ENCODE measurements at places on chromosomes 2 and 18. TPM values are rescaled to one million over a fixed set of nuclear protein-coding genes. Genes with fewer than 3 reads are reported as not detected.
A peak's percentile ranks its signal among the peaks of the same experiment; 100 is the strongest.

GRCh38 chr2:48278590-48278989, 251.4 kb upstream of the STON1 start:
- H3K4me1 ChIP-seq, result no peaks in the 10 kb centered on the region
- no peaks in the 10 kb centered on the region for H3K27me3 ChIP-seq
- no peak for DNase-seq
- no peak overlapping the region for H3K4me3 ChIP-seq

IL36RN gene
- total RNA-seq, result not detected

GRHL1 gene
- total RNA-seq, result 0.89 TPM

GRCh38 chr18:45650321-45650720, 35.0 kb downstream of the SLC14A2 start:
- no peaks in the 10 kb centered on the region for H3K36me3 ChIP-seq
- H3K4me3 ChIP-seq, result no peak overlapping the region
- H3K4me1 ChIP-seq, result no peaks in the 10 kb centered on the region
- DNase-seq, result no peak
- H3K27me3 ChIP-seq, result no peaks in the 10 kb centered on the region

- H3K4me3 ChIP-seq, result peak overlapping the region; percentile 49
- H3K4me1 ChIP-seq, result peaks cover 27% of the 10 kb centered on the region
- peak overlapping the region; percentile 90 for H3K27ac ChIP-seq
Measured at GRCh38 chr18:22559414-22560274, 141.9 kb upstream of the CTAGE1 start.

TNFAIP6 gene
- 9.9 TPM for total RNA-seq

- no peaks in the 10 kb centered on the region for H3K27me3 ChIP-seq
- no peak overlapping the region for H3K27ac ChIP-seq
Measured at GRCh38 chr2:109475531-109476210, 138.1 kb downstream of the SEPTIN10 start.

DNA sequence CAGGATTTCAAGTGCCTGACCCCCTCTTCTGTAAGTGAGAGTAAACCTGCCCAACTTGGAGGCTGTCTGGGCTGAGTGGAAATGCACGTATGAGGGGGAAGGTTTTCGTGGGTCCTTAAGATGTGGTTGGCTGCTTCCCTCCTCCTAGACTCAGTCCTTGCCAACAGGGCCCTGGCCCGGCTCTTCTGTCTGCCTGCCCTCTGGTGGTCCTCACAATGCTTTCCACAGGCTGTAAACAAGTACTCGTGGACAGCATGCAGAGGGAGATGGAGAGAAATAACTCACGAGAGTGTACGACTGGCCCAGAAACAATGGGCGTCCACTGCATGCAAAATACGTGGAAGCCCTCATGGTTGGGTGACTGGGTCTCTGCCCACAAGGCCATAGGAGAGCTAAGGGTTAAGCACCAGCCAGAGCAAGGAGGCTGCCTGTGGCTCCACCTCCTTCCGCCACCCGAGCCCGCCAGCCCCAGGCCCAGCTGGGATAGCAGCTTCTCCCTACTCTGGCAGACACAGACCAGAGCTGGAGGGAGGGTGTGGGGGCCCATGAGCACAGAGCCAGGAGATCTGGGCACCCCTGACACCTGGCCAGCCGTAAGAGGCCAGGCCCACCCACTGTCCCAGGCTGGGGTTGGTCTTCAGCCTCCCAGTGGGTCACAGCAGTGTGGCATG, 17.0 kb upstream of the ARHGEF4 start:
- no peaks in the 10 kb centered on the region for H3K27me3 ChIP-seq
- H3K27ac ChIP-seq, result no peak overlapping the region
- H3K36me3 ChIP-seq, result no peaks in the 10 kb centered on the region
- peak overlapping the region; percentile 7 for H3K4me3 ChIP-seq
- peaks cover 11% of the 10 kb centered on the region for H3K4me1 ChIP-seq
- no peak for DNase-seq

PRKAG3 gene
- not detected for total RNA-seq

GRCh38 chr2:20626698-20627513, 24.0 kb downstream of the HS1BP3 start:
- H3K36me3 ChIP-seq, result peaks cover 55% of the 10 kb centered on the region
- H3K4me1 ChIP-seq, result peaks cover 46% of the 10 kb centered on the region
- no peak overlapping the region for H3K4me3 ChIP-seq
- H3K27me3 ChIP-seq, result no peaks in the 10 kb centered on the region
- DNase-seq, result no peak

DNA sequence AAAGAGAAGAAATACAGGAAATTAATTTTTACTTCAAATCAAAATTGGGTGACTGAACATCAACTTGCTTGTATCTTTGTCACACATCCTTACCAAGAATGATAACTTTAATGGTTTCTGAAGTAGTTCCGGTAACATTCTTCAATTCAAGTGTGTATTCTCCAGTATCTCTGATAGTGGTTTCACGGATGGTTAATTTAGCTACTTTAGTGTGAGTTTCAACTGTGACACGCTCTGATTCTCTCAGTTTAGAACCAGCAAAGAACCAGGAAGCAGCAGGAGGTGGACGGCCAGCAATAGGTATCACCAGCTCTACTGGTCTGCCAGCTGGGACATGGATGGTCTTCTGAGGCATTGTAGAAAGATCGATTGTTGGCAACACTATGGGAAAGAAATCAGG, 62.3 kb downstream of the PLEKHA3 start:
- no peak overlapping the region for H3K4me3 ChIP-seq
- H3K36me3 ChIP-seq, result peaks cover 92% of the 10 kb centered on the region
- H3K4me1 ChIP-seq, result no peaks in the 10 kb centered on the region
- DNase-seq, result no peak

MAP4K4 gene
- 71.6 TPM for total RNA-seq

CD207 gene
- not detected for total RNA-seq

ONECUT2 gene
- total RNA-seq, result not detected

GRCh38 chr2:231709636-231709980, 1.3 kb downstream of the PTMA start:
- H3K27me3 ChIP-seq, result no peaks in the 10 kb centered on the region
- peaks cover 33% of the 10 kb centered on the region for H3K4me1 ChIP-seq
- H3K36me3 ChIP-seq, result peaks cover 27% of the 10 kb centered on the region
- H3K27ac ChIP-seq, result peak overlapping the region; percentile 100
- H3K4me3 ChIP-seq, result peak overlapping the region; percentile 97
- DNase-seq, result peak; percentile 56

DNA sequence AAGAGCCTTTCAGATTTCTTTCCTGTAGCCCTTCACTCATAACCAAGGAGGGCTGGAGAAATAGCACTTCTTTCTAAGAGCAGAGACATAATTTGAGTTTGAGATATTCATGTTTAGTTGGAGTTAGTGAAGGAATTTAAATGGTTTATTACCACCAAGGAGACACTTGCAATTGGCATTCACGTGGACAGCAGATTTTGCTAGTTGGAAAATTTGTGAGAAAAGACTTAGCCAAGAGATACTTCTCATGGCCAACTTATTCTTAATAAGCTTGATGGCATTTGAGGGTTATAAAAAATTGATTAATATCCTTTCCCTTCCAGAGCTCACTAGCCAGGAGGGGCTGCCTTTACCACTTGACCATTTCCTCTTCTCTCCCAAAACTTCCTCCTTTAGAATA, 518.7 kb downstream of the TNS1 start:
- no peak overlapping the region for H3K4me3 ChIP-seq
- H3K27ac ChIP-seq, result no peak overlapping the region
- no peaks in the 10 kb centered on the region for H3K4me1 ChIP-seq
- DNase-seq, result no peak
- no peaks in the 10 kb centered on the region for H3K27me3 ChIP-seq

DNA sequence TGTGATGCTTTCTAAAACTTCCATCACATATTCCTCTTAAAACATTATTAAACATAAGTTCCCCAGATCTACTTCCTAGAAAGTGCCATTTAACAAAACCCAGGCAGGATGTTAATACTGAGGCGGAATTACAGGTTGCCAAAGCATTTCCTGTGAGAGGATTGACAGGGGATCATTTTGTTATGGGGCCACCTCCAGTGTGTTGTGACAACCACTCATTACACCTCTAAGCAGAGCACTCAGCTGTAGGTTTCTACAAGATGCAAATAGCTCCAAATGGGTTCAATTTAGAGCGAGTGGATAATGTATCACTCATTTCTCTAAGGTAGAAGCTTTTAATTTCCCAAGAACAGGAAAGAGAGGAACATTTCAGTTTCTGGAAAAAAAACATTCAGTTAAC, 1429.5 kb upstream of the ACVR2A start:
- no peak overlapping the region for H3K27ac ChIP-seq
- H3K4me3 ChIP-seq, result no peak overlapping the region
- DNase-seq, result no peak

DNA sequence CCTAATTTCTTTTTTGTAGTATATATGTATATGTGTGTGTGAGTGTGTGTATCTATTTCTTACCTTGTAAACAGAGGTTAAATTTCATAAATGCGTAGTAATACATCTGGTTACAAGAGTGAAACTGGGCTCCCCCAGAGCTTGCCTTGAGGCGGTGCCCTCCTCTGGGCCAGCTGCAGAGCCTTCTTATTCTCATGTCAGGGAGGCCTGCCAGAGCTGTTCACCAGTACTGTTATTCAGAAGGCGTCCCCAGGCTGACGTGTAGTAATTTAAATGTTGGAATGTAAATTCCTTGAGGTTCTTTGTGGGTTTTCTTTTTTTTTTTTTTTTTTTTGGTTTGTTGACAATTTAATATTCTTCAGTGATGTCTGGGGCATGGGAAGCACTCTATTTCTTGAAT, 11.2 kb downstream of the COPS8 start:
- H3K4me3 ChIP-seq, result no peak overlapping the region
- peaks cover 31% of the 10 kb centered on the region for H3K36me3 ChIP-seq
- no peak for DNase-seq
- H3K27me3 ChIP-seq, result no peaks in the 10 kb centered on the region

GCG gene
- total RNA-seq, result not detected

DNA sequence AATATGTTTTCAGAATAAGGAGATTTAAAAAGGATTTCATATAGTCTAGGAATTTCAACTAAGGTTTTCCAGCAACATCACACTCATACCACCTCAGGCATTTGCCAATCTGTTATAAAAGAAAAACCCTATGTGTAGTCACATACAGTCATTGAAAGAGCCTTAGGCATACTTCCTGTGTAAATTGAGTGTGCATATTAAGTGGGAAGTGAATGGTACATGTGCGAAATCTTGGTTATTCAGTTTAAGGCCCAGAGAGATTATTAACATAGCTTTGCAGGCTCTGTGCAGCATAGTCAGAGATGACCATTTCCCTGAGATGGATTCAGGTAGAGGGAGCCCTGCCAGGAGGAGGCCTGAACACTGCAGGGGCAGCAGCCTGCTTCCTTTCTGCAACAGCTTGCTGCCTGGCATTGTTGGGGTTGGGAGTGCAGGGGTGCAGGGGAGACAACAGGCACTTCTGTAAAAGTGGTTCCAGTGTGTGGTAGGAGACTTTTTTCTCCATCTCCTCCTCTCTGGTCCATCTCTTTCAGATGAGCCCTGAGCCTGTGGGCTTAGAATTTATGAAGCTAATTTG, 100.1 kb upstream of the OSR1 start:
- DNase-seq, result no peak
- no peaks in the 10 kb centered on the region for H3K4me1 ChIP-seq
- H3K4me3 ChIP-seq, result no peak overlapping the region
- no peak overlapping the region for H3K27ac ChIP-seq
- H3K27me3 ChIP-seq, result no peaks in the 10 kb centered on the region

LCT gene
- total RNA-seq, result not detected

GRCh38 chr2:134245340-134245984, 8.4 kb upstream of the MGAT5 start:
- H3K36me3 ChIP-seq, result no peaks in the 10 kb centered on the region
- H3K27ac ChIP-seq, result peak overlapping the region; percentile 83
- H3K4me3 ChIP-seq, result no peak overlapping the region
- DNase-seq, result peak; percentile 86

DNA sequence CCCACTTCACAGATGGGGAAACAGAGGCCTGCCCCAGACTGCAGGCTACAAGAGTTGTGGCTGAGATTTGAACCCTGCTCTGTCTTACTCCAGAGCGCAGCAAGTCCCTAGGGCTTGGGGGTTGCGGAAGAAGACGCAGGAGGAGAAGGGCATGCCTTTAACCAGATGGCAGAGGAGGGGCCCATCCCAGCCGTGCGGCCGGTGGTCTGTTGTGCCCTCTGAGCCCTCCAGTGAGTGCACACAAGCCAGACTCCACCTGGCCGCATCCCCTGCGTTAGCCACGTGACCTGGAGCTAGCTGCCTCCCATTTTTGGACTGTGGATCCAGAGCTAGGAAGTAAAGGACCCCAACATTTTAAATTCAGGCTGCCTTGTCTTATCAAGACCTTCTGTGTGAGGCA, 2.8 kb downstream of the KCNIP3 start:
- H3K27ac ChIP-seq, result no peak overlapping the region
- no peak for DNase-seq
- H3K36me3 ChIP-seq, result no peaks in the 10 kb centered on the region
- peaks cover 63% of the 10 kb centered on the region for H3K27me3 ChIP-seq
- no peaks in the 10 kb centered on the region for H3K4me1 ChIP-seq

GRCh38 chr2:65558743-65559142, 126.3 kb upstream of the SPRED2 start:
- H3K27me3 ChIP-seq, result no peaks in the 10 kb centered on the region
- H3K27ac ChIP-seq, result no peak overlapping the region
- no peak overlapping the region for H3K4me3 ChIP-seq
- no peaks in the 10 kb centered on the region for H3K36me3 ChIP-seq
- no peaks in the 10 kb centered on the region for H3K4me1 ChIP-seq
- DNase-seq, result no peak

NIF3L1 gene
- total RNA-seq, result 17.4 TPM

GRCh38 chr18:68847219-68847837, 49.4 kb downstream of the CCDC102B start:
- no peak overlapping the region for H3K27ac ChIP-seq
- no peaks in the 10 kb centered on the region for H3K27me3 ChIP-seq
- no peak overlapping the region for H3K4me3 ChIP-seq

- no peaks in the 10 kb centered on the region for H3K4me1 ChIP-seq
- H3K27ac ChIP-seq, result no peak overlapping the region
- no peak overlapping the region for H3K4me3 ChIP-seq
- no peaks in the 10 kb centered on the region for H3K36me3 ChIP-seq
- H3K27me3 ChIP-seq, result no peaks in the 10 kb centered on the region
- DNase-seq, result peak; percentile 4
Measured at GRCh38 chr2:224682134-224682533, 34.0 kb downstream of the CCDC195 start.

- peaks cover 9% of the 10 kb centered on the region for H3K4me1 ChIP-seq
- peak; percentile 55 for DNase-seq
- peaks cover 16% of the 10 kb centered on the region for H3K36me3 ChIP-seq
Measured at GRCh38 chr2:237998530-237998929, 31.7 kb downstream of the UBE2F start.

DNA sequence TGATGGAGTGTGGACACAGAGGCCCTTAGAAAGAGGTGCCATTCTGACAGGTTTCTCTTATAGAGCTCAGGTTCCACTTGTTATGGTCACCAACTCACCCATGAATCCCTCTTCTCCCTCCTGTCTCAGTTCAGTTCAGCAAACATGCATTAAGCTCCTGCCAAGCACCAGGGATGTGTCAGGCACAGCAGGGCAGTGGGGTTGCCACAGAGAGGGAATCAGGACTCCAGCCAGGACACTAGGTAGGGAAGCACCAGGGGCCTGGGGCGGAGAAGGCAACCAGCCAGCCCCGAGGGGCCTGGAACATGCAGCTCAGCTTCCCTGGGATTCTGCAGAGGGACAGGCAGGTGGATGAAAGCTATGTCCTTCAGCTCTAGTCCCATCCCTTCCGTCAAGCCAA, 44.6 kb downstream of the TOGARAM2 start:
- no peak overlapping the region for H3K27ac ChIP-seq
- H3K36me3 ChIP-seq, result no peaks in the 10 kb centered on the region
- DNase-seq, result no peak
- no peaks in the 10 kb centered on the region for H3K4me1 ChIP-seq

GRCh38 chr2:237404413-237404812, 9.6 kb downstream of the COL6A3 start:
- no peaks in the 10 kb centered on the region for H3K4me1 ChIP-seq
- H3K36me3 ChIP-seq, result no peaks in the 10 kb centered on the region
- DNase-seq, result no peak
- H3K27me3 ChIP-seq, result no peaks in the 10 kb centered on the region
- no peak overlapping the region for H3K4me3 ChIP-seq
